CD14-positive monocyte (primary cell): ENCODE measurements at places on chromosomes 12 and 14.

GRCh38 chr14:47226877-47227520, 448.4 kb downstream of the MDGA2 start:
- DNase-seq, result no peak

DNA sequence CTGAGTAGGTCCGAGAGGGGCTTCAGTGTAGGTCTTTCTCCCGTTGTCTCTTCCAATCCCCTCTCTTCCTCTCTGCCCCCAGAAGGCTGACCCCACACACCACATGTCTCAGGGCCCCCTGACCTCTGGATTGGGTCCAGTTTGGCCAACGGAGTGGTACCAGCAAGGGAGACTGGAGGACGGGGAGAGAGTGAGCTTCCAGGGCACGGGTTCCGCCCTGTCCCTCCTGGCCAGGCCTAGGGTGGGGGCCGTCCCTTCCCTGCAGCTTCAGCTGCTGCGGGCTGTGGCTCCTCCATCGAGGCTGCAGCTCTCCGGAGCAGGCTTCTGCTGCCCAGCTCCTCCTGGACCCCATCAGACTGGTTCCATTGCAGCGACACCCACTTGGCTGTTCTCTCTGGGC, 17.4 kb downstream of the FZD10 start:
- no peak for DNase-seq

DNA sequence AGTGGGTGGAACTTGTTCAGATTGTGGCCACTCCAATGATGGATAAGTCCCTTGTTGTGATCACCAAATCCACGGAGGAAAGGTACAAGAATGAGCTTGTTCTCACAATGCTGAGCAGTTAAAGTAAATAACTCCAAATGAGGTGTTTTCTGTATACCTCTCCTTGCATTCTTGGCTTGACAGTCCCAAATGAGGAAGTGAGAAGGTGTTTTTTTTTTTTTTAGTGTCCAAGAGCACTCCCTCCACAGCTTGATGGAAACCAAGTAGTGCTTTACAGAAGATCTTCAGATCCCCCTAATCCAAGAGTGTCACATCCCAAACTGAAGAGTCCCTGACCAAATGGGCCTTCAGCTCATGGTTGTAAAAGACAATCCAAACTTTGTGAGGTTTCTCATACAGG, 153.6 kb downstream of the ATP23 start:
- DNase-seq, result no peak

- no peak for DNase-seq
Measured at GRCh38 chr12:65500091-65500900, 221.8 kb downstream of the MSRB3 start.

DNA sequence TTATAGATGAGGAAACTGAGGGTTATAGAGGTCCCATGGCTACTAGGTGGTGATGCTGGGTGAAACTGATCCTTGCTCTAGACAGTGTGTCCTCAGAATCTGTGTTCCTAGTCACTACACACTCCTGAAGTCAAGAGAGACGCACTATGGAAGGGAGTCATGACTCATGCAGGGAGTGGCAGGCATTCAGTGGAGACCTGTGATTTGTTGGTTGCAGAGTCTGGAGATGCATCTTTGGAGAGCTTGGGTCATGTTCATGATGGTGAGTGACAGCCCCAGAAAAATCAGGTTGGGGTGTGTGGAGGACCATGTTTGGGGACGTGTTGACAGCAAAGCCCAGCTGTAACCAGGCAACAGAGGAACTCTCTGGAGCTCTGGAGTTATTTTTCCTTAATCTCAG, 38.0 kb upstream of the FBXO21 start:
- DNase-seq, result no peak

- peak; percentile 27 for DNase-seq
Measured at GRCh38 chr12:98532687-98533304, 17.4 kb downstream of the TMPO start.

GRCh38 chr12:121648458-121649028, 20.9 kb downstream of the MORN3 start:
- no peak for DNase-seq

- no peak for DNase-seq
Measured at GRCh38 chr14:77986773-77987172, 183.4 kb upstream of the NRXN3 start.

DNA sequence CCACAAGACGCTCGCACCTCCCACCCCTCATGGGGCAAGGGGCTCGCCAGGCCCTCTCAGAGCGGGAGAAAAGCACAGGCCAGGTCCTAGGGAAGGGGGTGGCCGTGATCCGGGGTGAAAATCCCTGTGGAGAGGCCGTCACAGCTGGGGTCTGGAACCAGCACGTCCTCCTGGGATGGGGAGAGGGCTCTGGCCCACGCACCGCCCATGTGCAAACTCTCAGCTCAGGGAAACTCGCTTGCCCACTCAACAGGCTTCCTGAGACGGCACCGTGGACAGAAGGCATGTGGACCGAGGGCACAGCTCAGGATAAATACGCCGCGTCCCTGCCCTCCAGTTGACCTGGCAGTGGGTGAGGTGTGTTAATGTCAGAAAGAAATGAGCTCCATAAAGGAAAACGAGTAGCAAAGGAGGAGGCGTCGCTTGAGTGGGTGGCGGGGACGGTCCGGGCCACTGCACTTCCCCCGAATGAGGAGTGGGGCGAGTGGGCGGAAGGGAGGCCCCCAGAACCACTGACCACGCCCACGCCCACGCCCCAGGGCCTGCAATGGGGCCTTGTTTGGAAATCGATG, 57.6 kb upstream of the GALNT9 start:
- DNase-seq, result no peak

- DNase-seq, result no peak
Measured at GRCh38 chr14:54440037-54440436, 1.1 kb downstream of the CNIH1 start.

DNA sequence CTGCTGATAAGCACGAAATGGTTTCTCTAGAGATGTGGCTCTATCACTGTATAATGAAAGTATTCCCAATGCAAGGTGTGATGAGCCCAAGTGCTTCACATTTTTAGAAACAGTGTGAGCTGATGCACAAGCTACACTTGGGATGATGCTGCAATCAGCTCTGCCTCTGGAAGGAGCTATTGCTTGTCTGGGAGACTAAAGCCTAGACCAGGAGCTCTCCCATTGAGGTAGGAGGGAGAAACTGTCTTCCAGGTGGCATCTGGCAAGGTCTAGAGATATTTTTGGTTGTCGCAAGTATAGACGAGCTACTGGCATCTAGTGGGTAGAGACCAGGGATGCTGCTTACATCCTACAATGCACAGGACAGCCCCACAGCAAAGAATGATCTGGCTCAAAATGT, 42.0 kb downstream of the HECTD4 start:
- DNase-seq, result no peak

GRCh38 chr14:91299121-91300115, 54.9 kb upstream of the GPR68 start:
- no peak for DNase-seq

GRCh38 chr14:24279301-24280186, 8.1 kb upstream of the RABGGTA start:
- DNase-seq, result peak; percentile 57
